ENCODE measurements at places on chromosomes 1 and 21.

- peak; percentile 80 for ATAC-seq
These were observed 33.9 kb downstream of the ETS2 start for GRCh38 chr21:38839328-38840286.

DNA sequence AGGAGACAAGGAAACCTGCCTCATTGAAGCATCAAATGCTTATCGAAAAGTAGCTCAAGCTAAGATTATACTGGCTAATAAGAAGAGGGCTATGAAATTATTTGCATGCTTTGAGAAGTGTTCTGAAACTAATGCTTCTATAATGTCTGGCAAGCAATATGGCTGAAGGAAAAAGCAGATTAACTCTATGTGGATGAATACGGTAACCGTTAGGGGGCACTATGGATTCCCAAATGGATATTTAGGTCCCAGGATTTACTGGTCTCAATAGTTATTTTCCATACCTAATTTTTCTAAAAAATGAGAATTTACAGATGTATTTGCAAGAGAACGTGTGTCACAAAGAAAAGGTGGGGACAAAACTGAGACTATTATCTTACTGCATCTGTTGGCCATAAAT, 34.6 kb upstream of the RRP15 start:
- no peak for ATAC-seq

- no peak for ATAC-seq
These were observed 953 bp upstream of the KPRP start for GRCh38 chr1:152756872-152757271.

DNA sequence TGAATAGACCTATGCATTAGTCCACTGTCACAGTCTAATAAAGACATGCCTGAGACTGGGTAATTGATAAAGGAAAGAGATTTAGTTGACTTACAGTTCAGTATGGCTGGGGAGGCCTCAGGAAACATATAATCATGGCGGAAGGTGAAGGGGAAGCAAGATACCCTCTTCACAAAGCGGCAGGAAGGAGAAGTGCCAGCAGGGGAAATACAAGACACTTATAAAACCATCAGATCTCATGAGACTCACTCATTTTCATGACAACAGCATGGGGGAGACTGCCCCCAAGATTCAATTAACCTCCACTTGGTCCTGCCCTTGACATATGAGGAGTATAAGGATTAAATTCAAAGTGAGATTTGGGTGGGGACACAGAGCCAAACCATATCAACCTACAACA, 59.4 kb downstream of the CAPN9 start:
- ATAC-seq, result no peak

DNA sequence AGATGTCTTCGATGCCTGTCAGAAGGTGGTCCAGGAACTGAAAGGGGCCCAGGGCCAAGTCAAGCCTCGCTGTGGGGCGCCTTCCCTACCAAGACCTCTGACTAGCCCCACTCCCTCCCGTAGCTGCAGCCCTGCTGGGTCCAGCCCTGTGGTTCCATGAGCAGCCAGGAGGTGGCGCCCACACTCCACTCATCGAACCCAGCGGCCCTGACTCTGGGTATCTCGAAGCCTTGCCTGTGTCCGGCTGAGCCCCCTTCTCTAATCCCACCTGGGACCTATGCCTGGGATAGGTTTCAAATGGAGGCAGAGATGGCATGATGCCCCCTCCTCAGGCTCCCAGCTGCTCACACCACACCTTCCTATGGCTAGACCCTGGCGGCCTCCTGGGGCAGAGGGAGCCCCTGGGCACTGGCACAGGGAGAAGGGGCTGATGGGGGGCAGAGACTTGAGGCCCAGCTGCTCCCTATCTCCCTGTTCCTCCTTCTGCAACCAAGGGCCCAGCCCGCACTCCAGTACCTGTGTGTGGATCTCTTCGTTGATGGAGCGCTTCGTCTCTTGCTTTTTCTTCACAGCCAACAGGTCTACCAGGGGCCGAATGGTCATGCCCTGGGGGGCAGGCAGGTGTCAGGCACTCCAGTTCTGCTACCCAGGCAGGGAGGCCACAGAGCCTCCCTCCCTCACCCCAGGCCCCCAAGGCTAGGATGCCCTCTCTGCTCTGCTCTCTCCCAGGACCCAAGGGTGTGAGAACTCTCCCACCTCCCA, 52.0 kb downstream of the SLC9A1 start:
- peak; percentile 87 for ATAC-seq

GRCh38 chr1:22953740-22954141, 18.9 kb downstream of the LACTBL1 start:
- no peak for ATAC-seq

DNA sequence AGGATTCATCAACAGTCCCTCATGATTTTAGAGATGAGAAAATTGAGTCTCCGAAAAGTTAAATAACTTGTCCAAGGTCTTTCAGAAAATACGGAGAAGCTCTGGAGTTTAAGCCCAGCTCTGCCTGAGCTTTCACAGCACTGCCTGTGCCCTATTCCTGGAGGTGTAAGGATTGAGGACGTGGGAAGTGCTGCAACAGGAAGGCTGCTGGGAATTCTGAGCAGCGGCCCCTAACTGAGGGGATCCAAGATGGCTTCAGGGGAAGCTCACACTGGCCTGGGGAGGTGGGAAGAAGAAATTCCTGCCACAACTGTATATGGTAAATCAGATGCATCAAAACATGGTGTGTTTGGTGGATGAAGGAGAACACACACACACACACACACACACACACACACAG, 45.3 kb upstream of the BCL9 start:
- no peak for ATAC-seq

Data from SK-N-SH treated with all-trans-retinoic acid at 6 μM for 48 hours (cell line).